ENCODE measurements at places on chromosomes 5 and 9.

GRCh38 chr9:104028827-104029226, 65.3 kb upstream of the SMC2 start:
- DNase-seq = no peak

GRCh38 chr9:109498195-109499092, at the start of gene PTPN3:
PTPN3 (minus strand) TSS chr9:109498307; CDS start chr9:109463434, 34,873 bp downstream.
- DNase-seq = no peak

DNA sequence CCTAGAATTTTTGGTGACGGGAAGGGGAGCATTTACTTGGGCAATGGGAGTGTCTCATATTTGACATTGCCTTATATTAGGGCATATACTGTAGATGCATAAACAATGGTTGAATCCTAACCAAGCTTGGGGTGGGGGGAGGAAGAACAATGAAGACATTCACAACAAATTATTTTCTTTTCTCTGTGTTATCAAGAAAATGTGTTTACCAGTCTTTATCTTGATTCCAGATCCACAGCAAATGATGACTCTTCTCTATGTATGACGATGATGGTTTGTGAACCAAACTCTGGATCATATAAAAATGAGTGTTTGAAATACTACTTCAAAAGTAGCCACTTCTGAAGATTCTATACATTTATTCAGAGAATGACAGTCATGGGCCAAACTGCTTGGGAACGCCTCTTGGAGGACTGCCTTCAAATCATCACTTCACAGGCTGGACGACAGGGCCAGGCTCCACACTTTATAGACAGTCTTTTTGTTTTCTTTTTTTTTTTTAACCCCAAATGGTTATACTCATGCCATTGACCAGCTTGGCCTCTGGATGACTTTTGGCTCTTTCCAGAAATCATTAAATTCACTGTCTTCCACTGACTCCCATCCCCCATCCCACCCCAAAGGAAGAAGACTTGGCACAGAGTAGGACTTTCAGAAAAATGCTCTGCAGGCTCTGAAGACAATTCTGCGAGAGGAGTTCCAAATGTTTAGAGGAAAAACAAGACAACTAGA, 123.8 kb upstream of the LIFR start:
- DNase-seq = no peak

GRCh38 chr9:136804509-136805206, 3.1 kb upstream of the RABL6 start:
- DNase-seq = no peak

GRCh38 chr5:143239882-143240518, 163.5 kb downstream of the NR3C1 start:
- no peak for DNase-seq

DNA sequence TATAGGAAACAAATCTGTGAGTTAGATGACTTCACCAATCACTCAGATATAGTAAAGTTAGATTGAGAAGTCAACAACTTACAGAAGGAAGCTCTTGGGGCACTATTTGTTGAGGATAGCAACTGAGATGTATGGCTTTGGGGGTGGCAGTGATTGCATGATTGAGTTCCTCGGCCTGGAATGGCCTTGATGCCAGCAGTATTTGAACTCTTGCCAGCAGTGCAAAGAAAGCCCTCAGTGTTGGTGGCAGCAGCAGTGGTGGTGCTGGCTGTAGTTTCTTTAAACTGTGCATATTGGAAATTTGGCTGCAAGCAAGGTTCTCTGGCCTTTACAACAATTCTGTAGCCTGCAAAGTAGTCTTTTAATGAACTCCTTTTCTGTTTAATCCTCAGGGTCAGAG, 41.4 kb upstream of the PJA2 start:
- DNase-seq = no peak

GRCh38 chr5:170277867-170278281, 19.7 kb downstream of the LCP2 start:
- no peak for DNase-seq

- no peak for DNase-seq
Observed at GRCh38 chr5:139100825-139101224, 97.3 kb downstream of the SIL1 start.

DNA sequence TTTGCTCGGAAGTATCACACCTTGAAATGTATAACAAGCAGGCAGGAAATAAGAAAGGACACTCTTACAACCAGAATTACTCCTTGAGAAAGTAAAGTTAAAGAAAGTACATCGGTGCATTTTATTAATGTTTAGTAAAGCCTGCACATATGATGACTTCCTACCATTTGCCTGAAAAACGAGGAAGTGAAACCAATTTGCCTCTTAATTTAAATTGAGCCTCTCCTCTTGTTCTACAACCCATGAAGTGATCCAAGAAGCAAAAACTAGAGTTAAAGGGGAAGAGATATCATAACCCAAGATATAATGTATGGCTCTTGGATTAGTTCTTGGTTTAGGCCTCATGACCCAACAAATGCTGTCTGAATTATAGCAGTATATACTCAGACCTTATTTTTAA, 95.6 kb downstream of the GNAQ start:
- DNase-seq = no peak

DNA sequence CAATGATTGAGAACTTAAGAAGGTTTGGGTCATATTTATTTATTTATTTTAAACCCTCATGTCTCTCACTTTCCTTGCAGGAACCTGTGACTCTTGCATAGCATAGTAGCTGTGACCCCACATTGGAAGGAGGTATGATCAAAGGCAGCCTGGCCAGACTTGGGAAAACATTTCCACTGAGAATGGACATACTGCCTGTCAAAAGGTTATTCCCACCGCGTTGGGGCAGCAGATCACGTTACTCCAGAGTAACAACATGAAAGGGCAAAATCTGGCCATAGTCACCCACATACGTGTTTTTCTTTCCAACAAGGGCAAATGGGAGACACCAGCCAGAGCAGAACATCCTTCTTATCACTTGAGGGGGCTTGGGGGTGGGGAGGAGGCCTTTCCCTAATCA, 95.7 kb downstream of the ARL15 start:
- no peak for DNase-seq

All from AG04450 (cell line).